ENCODE measurements at places on chromosomes 3 and 15. TPM values are rescaled to one million over a fixed set of nuclear protein-coding genes. Genes with fewer than 3 reads are reported as not detected.

RARRES1 gene
- total RNA-seq = not detected

P2RY14 gene
- total RNA-seq = 1.6 TPM

ITGA11 gene
- 2.0 TPM for total RNA-seq

HIGD2B gene
- not detected for total RNA-seq

THRB gene
- total RNA-seq = 138 TPM

PLSCR5 gene
- not detected for total RNA-seq

NTRK3 gene
- 140 TPM for total RNA-seq

SEMA3F gene
- 11.1 TPM for total RNA-seq

IRAK2 gene
- 7.7 TPM for total RNA-seq

CCDC13 gene
- total RNA-seq = 5.5 TPM

NOX5 gene
- total RNA-seq = 0.66 TPM

EXD1 gene
- total RNA-seq = not detected

IL16 gene
- total RNA-seq = 5.6 TPM

TRH gene
- not detected for total RNA-seq

SOX14 gene
- total RNA-seq = not detected

FOXB1 gene
- total RNA-seq = not detected

STX19 gene
- total RNA-seq = not detected

ZBTB47 gene
- 70.0 TPM for total RNA-seq

KIF15 gene
- total RNA-seq = 1.9 TPM

TRMT10C gene
- 19.0 TPM for total RNA-seq

FYTTD1 gene
- 41.0 TPM for total RNA-seq

RPL39L gene
- total RNA-seq = 5.7 TPM

OR5K2 gene
- total RNA-seq = not detected

TM4SF18 gene
- total RNA-seq = 16.4 TPM

DPPA2 gene
- not detected for total RNA-seq

STOML1 gene
- 41.9 TPM for total RNA-seq

ACTL6A gene
- 12.0 TPM for total RNA-seq

TRIM42 gene
- not detected for total RNA-seq

CCR8 gene
- not detected for total RNA-seq
